RPMI7951 (cell line): ENCODE measurements at places on chromosomes 7 and 10. TPM values are rescaled to one million over a fixed set of nuclear protein-coding genes. Genes with fewer than 3 reads are reported as not detected.

GRCh38 chr7:148838905-148839304 lies 45.2 kb downstream of the EZH2 start:
- DNase-seq = no peak

The GBX1 gene
- total RNA-seq = not detected in 2 replicates

DNA sequence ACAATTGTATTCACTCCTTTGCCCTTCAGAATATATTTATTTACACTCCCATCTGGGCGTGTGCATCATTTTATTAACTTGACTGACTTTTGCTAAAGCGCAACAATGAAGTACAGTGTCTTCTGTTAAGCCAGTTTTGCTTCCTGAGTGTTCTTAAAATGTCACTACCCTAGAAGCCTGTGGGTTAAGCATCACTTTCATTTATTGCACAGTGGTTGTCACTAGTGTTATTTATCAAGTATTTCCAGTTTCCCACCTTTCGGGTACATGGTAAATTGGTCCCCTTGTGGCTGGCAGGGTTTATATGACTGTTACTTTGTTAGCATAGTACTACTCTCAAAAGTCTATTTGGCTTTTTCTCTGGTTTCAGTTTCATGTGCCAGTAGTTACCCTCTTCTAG lies 3.3 kb downstream of the HILPDA start:
- DNase-seq = no peak

DNA sequence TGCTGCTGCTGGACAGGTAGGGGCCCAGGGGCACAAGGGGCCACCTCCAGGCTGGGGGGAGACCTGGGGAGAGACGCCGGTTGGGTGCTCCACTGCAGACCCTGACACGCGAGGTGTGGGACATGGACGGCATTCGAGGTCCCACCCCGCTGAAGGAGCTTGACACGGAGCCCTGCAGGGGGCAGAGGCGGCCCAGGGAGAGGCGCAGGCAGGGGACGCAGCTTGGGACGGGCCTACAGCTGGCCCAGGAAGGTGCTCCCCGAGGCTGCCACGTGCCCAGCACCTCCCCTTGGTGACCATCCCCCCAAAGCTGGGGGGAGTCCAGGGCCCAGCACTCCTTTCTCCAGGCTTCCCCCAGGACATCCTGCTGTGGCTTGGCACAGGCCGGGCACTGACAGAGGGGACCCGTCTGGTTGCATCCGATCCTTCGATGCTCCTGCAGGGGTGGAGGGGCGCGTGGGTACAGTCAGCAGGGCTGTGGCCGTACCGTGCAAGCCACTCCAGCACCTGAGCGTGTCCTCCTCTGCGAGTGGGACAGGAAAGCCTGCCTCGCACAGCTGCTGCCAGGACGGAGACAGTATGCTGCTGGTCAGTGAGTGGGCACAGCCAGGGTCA lies 174.4 kb downstream of the ELFN1 start:
- DNase-seq = peak; percentile 39

The ERVW-1 gene
- total RNA-seq = not detected in 2 replicates

The ADIRF gene
- total RNA-seq = 0.49 and 0.84 TPM in 2 replicates

DNA sequence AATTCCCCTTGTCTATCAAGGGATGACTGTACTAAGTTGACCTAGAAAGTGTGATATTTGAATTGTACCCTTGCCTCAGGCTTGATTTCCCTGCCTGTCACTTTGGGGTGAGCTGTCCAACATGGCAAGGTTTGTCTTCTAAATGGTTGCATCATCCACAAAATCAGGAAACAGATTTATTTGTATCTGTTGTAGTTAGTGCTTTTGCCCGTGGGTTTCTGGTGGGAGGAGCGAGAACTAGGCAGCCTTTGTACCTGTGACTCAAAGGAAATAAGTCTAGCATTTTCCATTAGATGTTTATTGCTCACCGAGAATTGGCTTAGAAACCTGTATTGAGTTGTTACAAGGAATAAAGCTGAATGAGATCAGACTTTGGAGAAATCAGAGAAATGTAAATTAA lies 650.8 kb downstream of the LRMDA start:
- DNase-seq = no peak

The MACROH2A2 gene
- 1.5 and 1.8 TPM in 2 replicates for total RNA-seq

- no peak for DNase-seq
Measured at GRCh38 chr7:79933144-79933543, 201.5 kb upstream of the GNAI1 start.

The UTF1 gene
- total RNA-seq = not detected in 2 replicates

The NOLC1 gene
- 31.2 and 41.1 TPM in 2 replicates for total RNA-seq

The PTPN20 gene
- total RNA-seq = 2.1 and 4.9 TPM in 2 replicates

DNA sequence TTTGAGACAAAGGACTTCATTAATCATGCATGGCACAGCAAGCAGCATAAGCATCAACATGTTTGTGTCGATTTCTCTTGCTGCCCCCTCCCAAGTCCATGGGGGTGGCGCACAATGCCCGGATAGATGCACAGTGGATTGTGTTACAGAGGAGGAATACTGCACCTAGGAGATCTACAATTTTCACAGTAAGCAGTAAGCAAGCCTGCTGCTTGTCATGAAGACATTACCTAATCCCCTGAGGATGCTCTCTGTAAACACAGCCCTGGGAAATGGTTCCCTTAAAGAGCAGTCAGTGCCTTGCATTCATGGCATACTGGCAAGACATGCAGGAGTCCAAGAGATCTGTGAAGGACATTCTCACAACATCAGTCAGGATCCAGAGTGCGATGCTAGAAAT lies 137.7 kb downstream of the ETV1 start:
- DNase-seq = peak; percentile 36

DNA sequence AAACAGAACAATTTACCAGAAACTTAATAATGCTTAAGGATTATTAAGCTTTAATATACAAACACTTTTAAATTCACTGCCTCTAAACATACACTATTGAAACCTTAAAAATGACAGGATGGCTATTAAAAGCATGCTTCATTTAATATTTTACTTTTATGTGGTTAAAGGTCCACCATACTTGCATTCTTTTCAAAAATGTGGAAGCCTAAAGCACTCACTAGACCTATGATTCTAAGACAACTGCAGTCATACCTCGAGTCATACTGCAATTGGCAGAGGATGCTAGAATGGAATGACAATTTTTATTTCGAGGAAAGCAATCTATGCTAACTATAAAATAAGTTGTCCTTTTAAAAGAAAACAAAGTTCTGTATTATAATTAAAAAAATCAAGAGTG lies 85.3 kb downstream of the PIP4K2A start:
- DNase-seq = no peak

DNA sequence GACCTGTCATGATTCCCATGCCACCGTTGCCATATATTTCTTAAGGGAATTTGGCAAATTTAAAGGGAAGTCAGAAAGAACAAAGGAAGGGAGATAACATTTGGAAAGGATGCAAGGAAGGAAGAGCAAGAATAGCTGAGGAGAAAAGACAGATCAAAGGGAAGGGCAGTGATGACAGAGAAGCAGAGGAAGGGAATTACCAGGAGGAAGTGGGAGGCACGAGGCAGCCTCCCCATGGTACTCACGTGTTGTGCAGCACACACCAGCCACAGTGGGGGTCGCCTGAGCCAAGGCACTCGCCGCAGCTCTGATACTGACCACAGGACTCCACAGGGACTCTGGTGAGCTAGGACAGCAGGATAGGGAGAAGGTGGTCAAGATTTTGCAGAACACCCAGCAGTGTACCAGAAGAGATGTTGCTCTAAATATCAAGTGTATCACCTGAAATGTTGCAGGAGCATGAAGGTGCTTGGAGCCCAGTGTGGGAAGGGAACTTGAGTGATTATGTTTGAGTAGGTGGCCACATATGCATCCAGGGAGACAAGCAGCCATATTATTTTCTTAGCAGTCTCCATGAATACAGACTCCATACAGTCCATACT lies 335.3 kb downstream of the PLXNA4 start:
- peak; percentile 10 for DNase-seq

The C7orf33 gene
- total RNA-seq = not detected in 2 replicates

DNA sequence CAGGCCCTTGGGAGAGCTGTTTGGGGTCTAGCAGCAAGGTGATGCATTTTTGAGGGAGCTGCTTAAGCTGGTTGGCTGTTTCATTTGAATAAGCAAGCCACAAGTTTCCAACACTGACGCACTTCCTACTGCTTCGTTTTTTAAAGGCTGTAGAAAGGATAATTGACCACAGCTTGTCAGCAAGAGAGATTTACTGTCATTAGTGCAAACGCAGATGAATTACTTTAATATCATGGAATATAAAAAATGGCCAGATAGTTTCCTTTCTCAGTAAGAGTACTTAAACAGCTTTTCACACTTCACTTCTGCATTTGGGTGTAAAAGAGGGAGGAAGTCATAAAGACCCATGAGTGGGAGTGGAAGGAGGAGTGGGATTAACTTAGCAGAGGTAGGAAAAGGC lies 61.5 kb downstream of the FZD1 start:
- no peak for DNase-seq

DNA sequence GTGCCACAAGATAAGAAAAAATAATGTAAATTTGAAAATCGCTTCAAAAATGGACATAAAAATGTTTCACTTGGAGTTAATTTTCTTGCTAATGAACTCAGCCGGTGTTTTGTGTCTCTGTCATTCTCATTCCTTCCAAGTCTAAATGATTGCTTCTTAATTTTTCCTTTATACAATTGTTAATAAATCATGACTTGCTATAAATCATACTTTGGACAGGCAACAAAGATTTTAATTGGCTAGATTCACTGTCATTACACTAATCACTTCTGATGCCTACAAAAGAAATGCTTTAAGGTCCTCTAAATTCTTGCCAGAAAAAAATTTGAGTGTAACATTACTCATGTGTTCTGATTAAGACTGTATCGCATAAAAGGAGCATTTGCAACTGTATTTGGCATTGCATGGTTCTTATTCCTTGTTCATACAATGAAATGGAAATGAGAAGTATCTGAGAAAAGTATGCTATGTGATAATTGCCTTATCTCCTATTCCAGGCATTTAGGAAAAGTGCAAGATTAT lies 239.5 kb upstream of the DKK1 start:
- DNase-seq = no peak

GRCh38 chr7:80609751-80610150 lies 28.7 kb upstream of the CD36 start:
- DNase-seq = no peak

GRCh38 chr10:29345910-29346209 lies 57.0 kb downstream of the LYZL1 start:
- no peak for DNase-seq
